ENCODE measurements at places on chromosomes 16 and 17.
A peak's percentile ranks its signal among the peaks of the same experiment; 100 is the strongest.

DNA sequence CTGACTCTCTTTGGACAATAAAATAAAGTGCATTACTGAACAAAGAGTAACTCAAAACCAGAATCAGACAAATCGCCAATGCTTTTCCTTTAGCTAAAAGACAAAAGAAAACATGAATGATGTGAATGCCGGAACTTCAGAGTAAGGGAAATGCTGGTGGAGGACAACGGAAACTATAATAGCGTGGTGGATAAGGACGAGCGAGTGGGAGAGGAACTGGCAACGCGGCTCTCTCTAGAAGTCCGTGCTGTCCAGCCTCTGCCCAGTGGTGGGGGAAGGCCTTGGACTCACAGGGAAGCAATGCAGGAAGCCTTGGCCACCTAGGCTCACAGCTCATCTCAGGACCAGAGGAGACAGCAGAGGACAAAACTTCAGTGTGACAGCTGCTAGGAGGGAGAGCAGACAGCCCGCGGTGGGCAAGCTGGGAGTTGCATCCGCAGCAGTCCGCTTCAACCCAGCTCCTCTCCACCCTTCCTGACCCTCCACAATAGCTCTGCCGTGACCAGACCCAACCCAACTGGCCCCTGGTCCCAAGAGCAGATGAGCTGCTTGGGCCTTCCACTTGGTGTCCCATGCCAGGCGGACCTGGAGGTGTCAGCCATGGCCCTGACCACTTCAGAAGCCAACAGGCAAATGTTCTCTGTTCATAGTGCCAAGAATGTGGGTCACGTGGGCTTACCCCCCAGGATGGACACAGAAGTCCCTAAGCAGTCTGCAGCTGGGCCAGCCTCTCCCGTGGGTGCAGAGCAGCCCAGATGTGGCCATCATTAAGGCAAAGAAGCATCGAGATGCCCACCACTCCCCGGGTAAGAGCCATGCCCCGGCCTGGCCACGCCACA, 5.3 kb upstream of the FAAP100 start:
- DNase-seq = no peak

GRCh38 chr16:85812031-85812807, 12.7 kb downstream of the COX4I1 start:
- no peak for DNase-seq

DNA sequence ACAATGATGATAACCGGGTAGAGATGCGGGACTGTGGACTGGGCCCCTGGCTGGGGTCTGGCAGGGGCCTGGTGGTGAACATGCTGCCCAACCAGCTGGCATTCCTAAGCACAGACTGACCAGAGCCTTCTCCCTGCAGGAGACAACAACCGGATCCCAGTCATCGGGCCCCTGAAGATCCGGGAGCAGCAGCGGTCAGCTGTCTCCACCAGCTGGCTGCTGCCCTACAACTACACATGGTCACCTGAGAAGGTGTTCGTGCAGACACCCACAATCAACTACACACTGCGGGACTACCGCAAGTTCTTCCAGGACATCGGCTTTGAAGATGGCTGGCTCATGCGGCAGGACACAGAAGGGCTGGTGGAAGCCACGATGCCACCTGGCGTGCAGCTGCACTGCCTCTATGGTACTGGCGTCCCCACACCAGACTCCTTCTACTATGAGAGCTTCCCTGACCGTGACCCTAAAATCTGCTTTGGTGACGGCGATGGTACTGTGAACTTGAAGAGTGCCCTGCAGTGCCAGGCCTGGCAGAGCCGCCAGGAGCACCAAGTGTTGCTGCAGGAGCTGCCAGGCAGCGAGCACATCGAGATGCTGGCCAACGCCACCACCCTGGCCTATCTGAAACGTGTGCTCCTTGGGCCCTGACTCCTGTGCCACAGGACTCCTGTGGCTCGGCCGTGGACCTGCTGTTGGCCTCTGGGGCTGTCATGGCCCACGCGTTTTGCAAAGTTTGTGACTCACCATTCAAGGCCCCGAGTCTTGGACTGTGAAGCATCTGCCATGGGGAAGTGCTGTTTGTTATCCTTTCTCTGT, 5.1 kb upstream of the SLC7A6 start:
- no peak for DNase-seq

DNA sequence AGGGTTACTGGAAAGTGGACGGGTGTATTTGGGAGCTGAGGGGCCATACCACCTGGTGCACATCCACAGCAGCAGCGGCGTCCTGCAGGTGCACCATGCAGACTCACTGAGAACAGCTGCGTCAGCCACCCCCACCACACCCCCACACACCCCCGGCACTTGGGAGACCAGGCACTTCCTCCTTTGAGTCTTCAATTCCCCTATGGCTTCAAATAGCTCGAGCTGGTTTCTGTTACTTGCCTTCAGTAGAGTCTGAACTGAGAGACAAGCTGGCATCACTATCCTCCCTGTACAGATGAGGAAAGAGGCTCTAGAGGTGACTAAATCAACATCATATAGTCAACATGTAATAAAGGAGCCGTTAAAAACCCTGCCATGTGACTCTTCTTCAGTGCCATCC, 15.4 kb downstream of the CUEDC1 start:
- DNase-seq = peak; percentile 83

GRCh38 chr17:68568581-68568980, 32.6 kb downstream of the FAM20A start:
- no peak for DNase-seq

DNA sequence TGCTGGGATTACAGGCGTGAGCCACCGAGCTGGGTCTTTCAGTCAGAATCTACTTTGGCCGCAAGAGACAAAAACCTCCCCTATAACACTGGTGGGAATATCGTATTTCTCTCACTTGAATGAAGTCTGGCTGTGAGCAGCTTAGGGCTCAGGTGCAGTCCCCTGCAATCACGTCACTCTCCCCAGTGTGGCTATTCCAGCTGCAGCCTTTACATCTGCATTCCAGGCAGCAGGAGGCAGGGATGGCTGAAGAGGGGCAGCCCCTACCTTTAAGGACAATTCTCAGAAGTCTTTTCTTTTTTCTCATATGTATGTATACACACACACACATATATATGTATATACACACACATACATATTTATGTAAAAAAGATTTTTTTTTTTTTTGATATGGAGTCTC, 3.0 kb downstream of the DEF8 start:
- no peak for DNase-seq

GRCh38 chr17:38671939-38672720, 2.6 kb downstream of the EPOP start:
- no peak for DNase-seq

GRCh38 chr17:52145476-52145875, 13.0 kb downstream of the CA10 start:
- DNase-seq = no peak

DNA sequence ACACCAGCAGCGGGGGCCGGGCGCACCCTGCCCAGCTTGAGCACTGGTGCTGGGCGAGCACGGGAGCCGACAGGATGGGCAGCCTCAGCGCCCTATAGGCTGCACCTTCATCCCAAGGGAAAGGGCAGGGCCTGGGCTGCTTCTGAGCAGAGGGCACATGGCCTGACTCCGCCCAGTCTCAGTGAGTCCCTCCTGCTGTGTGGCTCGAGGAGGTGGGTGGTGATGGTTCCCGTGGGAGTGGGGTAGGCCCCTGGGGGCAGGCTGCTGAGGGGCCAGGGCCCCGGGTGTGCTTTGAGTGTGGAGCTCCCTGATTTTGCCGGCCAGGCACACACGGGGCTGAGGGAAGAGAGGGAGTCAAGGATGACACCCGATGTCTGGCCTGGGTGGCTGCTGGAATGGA, 37.9 kb downstream of the TSC2 start:
- DNase-seq = no peak

DNA sequence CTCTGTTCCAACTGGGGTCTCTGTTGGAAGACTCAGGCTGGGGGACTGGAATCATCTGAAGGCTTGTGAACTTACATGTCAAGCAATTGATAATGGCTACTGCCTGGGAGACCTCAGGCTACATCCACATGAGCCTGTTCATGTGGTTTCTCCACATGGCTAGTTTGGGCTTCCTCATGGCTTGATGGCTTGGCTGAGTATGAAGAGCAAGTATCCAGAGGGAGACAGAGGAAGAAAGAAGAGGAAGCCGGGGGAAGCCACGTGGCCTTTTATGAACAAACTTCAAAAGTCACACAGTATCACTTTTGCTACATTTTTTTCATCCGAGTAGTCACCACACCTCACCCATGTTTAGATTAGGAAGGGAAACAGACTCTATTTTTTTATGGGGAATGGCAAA, 158.9 kb downstream of the TRIM37 start:
- DNase-seq = no peak

- no peak for DNase-seq
These were observed 221.3 kb upstream of the KCNJ16 start for GRCh38 chr17:69853541-69854224.

- DNase-seq = no peak
These were observed 45.5 kb upstream of the RBBP6 start for GRCh38 chr16:24493821-24494220.

DNA sequence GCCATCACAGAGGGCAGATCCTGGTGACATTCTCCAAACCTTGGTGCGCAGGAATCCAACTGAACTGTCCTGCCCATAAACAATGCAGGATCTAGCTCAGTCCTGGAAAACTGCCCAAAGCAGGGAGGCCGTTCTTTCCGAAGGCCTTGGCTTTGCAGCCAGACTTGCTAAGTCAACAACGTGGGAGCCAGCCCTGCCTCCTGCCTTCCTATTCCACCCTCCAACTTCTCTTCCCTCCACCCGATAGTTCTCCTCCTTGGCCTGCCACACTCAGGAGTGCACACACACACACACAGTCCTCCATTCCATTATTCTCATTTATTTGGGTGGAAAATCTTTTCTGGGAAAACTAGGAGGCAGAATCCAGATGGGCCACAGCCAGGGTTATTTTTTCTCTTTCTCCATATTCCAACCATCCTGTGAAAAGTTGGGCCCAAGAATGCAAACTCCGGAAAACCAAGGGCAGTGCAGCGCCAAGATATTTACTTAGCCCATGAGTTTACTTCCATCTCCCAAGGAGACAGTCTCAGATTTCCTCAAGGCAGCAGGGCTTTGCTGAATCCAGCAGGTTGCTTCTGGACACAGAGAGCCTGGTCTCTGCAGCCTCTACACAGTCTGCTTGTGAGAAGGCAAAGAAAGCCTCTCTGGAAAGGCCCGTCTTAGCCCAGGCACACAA, 15.8 kb downstream of the COPRS start:
- no peak for DNase-seq

DNA sequence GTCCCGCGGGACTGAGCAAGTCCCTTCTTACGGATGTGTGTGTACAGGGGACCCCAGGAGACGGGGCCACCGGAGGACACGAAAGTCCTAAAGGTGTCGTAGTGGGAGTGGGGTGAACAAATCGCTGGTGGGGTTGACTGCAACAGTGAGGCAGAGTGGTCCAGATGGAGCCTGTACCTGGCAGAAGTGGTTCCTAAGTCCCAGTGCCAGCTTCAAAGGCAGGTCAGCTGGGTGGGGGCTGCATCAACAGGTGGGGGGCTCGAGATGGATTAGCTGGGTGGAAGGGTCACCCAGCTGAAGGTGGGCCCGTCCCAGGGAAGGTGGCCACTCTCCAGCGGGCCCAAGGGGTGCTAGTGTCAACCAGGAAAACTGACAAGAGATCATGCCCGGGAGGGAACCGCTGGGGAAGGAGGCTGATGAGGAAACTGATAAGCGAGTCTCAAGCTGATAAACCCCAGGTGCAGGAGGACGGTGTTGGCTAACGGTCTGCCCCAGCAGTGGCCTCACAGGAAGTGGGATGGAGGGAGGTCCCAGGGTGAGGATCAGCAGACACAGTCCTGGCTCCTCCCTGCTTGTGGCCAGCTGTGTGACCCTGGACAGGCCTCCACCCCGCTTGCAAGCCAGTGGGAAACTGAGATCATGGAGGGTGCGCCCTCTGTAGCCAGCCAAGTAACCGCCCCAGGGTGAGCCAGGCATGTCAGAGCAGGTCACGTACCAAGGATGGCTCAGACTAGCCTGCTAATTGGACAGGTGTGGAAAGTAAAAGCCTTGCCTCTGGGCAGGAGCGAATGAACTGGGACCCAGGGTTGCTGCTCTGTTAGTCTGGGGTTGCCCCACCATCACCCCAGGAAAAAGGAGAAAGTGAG, 1.0 kb downstream of the ORAI3 start:
- DNase-seq = no peak

- DNase-seq = peak; percentile 5
These were observed 87.8 kb upstream of the NOL11 start for GRCh38 chr17:67629971-67630320.

DNA sequence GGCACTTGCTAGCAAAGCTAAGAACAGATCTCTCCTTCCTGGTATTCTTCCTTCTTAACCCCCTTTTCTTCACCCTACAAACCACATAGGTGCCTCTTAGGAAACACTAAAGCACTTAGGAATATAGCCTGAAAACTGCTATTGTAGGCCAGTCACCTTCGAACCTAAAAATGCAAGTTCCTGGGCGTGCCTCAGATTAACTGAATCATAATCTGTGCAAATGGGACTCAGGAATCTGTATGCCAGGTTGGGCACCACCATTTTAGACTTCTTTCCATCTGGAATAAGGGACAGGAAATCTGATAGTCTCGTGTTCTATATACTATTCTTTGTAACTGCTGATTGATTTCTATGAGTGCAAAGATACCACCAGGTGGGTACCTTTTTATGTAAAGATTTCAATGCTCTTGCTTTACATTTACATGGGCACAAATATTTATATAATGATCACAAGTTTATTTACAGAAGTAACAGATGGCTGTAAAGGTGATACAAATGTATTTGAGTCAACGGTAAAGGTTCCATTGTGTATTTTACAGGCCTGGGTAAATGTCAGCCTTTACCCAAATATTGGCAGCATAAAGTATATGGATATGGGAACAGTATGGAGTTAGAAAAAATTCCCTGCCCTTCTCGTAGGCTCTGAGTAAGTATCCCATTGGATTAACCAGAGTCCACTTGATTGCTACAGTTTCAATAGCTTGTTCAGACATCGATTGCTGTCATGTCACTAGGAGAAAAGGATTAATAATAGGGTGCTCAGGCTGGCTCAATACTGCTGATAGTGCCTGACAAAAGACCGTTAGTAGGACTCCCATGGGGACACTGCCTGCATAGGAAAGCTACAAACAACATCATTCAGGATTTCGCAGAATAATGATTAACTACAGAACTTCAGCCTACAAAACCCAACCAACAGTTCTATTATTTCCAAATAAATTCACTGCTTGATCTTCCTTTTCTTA, 124.7 kb downstream of the SNX11 start:
- no peak for DNase-seq

GRCh38 chr17:77111934-77112296, 28.9 kb upstream of the SEC14L1 start:
- DNase-seq = no peak

DNA sequence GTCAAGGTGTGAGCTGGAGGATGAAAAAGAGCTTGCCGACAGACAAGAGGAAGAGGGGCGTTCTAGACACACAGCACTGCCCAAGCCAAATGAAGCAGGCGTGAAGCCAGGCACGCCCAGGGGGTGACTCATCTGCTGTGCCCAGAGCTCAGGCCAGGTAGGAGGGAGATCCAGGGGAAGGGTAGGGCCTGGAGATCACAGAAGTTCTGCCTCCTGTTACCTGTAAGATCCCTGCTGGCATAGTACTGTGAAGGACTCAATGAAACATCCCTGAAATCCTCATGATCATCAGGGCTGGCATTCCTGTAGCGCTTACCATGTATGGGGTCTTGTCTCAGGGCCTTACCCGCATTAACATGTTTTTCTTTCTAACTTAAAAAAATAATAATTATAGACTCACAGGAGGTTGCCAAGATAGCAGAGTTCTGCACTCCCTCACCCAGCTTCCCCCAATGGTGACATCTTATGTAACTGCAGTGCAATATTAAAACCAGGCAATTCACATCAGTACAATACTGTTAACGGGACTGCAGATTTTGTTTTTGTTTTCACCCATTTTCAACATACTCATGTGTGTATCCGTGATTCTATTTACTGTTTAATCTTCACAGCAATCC, 158.6 kb downstream of the XYLT1 start:
- no peak for DNase-seq
